T-helper 17 cell (primary cell): ENCODE measurements at places on chromosomes 1 and 21. TPM values are rescaled to one million over a fixed set of nuclear protein-coding genes. Genes with fewer than 3 reads are reported as not detected.

DNA sequence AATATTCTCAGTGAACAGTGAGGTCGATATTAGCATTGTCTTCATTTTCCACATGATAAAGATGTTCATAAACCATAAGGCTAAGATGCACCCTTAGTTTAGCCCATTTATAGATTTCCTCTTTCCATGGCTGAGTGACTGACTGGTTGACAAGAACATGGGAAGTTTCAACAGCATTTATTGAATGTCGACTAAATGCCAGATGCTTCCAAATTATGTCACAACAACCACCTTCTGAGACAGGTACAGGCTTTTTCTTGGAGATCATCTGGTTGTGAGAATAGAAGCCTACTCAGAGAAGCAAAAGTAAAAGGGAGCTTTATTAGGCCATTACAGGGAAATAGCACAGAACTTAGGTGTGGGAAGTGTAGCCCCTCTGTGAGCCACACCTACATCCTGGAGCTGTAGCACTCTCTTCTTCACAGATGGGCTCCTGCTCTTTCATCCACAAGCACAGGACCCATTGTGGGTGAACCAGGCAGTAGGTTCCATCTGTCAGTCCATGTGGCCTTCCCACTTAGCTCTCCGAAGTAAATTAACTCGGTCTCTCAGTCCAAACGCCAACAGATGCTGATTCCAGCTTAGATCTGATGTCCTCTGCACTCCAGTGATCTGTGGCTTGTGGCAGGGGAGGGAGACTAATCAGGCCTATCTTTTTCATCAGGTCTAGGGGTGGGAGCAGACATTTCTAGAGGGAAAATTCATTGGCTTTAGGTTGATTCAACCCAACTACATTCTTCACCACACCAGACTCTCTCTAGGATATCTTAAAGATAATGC is 14.3 kb downstream of the ATP2B4 start:
- no peak for DNase-seq

The SUCO gene
- total RNA-seq, result 95.8 TPM

The FMO4 gene
- total RNA-seq, result 1.3 TPM

The BRINP2 gene
- not detected for total RNA-seq

The GIPC2 gene
- total RNA-seq, result not detected

DNA sequence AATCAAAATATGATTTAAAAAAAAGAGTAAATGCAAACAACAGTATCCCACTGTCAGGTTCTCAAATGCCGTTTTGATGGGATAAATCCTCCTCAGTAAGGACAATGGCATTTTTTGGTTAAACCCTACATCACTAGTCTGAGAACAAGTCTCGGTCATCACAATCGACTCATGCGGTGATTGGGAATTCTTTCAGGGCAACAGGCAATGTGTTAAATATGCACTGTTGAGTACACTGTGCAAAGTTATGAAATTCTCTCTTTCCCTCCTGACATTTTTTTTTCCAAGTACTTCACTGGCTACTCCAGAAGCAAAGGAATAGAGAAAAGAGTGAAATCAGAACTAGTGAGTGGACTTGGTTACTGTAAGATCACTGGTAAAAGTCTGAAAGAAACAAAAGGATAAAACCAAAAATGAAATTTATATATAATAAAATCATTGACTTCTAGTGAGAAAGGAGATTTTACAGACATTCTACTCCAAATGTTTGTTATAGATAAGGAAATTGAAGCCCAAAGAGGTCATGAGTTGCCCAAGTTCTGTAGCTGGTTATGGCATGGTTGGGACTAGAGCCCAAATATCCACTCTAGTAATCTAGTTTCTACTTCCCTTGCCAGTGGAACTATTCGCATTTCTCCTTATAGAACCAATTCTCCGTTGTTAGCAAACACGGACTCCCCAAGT is 111.3 kb downstream of the TGFBR3 start:
- DNase-seq, result no peak

The BLACAT1 gene
- 0.10 TPM for total RNA-seq

The OR6K3 gene
- not detected for total RNA-seq

DNA sequence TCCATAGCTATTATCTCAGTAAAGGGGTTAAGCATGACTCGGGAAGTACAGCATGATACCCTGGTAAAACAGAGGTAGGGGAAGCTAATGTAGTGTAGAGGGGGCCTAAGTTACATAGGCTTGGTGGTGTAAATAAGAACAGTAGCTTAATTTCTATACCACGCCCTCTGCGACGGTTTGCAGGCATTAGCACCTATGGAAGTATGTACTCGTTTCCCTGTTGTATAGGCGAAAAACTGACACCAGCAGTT is 470 bp upstream of the NAXE start:
- no peak for DNase-seq

The APCS gene
- total RNA-seq, result not detected

DNA sequence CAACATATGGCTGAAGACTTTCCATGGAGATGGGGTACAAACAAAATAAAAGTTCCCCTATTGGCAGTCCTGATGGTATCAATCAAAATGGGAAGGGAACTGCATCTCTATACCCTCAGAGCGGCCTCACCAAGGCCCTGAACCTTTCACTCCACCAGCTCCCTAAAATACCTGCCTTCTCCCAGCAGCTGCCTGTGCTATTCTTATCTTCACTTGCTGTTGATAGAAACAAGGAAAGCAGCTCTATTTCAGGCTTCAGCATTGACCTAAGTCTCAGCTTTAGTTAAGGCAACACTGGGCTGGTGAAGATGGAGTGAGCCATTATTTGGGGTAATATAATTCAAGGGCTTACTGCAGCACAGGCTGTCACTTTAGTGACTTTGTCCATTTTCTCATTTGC is 21.7 kb upstream of the PIGC start:
- no peak for DNase-seq

The S100A14 gene
- not detected for total RNA-seq

DNA sequence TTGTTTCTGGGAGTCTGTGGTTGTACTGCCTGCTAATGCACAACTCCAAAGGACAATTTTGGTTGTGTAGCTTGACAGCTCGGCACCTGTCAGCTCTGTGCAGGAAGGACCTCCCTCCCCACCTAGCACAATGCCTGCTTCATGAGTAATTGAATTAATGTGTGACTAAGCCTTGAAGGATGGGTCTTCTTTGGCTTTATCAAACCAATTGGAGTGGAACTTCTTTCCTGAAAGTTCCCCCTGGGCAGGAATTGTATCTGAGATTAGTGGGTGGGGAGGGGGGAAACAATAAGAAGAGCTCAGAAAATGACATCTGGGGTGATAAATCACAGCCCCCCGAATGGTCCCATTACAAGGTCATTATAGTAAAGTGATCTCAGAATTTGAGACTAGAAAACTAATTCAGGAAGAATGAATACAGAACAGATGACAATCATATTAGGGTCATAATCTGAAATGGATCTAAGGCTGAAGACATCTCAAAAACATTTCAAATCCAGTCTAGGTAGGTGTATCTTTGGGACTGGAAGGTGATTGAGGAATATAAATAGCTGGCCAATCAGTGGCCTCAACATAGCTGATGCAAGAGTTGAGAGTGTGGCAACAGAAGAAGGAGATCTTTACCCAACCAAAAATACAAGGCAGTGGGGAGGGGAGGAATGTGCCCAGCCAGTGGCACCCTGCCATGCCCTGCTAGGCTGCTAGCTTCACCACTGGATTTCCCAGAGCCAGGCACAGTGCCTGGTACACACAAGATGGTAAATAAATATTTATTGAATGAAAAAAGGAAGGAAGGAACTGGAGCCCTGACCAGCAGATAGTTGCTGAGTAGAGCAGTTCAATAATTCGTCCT is 10.1 kb upstream of the SESN2 start:
- DNase-seq, result no peak
